ENCODE measurements at places on chromosomes 5 and 9. TPM values are rescaled to one million over a fixed set of nuclear protein-coding genes. Genes with fewer than 3 reads are reported as not detected.

WHRN gene
- 3.5 TPM for total RNA-seq

ZNF300 gene
- total RNA-seq = 3.2 TPM

SMARCA2 gene
- 73.2 TPM for total RNA-seq

GPR151 gene
- not detected for total RNA-seq

RFESD gene
- total RNA-seq = 2.4 TPM

TRIM36 gene
- 0.35 TPM for total RNA-seq

DNA sequence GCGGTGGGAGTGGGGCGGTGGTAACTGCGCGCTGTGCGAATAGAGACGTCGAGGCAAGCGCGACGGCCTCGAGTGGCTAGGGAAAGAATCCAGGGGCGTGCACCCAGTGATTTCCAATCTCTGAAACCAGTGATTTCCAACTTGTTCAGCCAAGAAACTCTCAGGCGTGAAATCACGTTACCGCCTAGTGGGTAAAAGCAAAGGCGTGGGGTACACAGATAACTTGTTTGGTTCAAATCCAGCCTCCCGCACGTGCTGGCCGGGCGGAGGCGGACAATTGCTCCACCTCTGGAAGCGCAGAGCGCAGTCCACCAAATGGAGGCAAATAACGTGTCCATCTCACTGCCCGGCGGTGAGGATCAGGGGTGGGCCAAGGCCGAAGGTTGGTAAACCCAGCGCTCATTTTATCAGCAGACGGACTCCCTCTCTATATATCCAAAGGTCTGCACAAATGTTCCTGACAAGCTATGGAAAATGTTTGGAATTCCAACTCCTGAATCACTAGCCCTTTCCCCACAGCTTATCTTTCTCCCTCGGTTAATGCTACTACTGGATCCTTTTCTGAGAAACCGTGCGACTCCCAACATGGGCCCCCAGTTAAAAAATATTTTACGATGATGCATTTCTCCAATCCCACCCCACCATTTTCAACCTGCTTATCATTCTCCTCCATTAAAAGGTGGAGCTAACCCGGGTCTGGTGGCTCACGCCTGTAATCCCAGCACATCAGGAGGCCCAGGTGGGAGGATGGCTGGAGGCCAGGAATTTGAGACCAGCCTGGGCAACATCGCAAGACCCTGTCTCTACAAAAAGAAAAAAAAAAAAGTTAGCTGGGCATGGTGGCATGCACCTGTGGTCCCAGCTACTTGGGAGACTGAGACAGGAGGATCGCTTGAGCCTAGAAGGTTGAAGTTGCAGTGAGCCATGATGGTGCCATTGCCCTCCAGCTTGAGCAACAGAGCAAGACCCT, 950 bp upstream of the FNBP1 start:
- peak; percentile 57 for DNase-seq

GRCh38 chr5:77937015-77937908, 161.1 kb upstream of the TBCA start:
- no peak for DNase-seq

DNA sequence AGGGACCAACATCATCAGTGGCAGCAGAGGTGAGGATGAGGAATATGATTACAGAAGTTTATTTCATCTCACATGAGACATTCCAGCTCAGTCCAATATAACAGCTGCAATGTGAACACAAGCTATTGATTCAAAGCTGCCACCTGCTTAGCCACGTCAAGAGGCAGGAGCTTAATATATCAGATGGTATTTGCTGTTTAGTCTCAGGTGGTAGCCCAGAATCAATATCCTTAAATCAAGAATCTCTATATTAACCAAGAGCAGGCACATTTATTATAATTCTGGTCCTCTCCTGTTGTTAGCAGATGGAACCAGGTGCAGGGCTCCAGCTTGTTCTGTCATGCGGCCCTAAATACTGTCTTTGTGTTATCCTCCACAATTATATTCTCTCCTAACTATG, 431.6 kb downstream of the ICE1 start:
- DNase-seq = no peak

DNA sequence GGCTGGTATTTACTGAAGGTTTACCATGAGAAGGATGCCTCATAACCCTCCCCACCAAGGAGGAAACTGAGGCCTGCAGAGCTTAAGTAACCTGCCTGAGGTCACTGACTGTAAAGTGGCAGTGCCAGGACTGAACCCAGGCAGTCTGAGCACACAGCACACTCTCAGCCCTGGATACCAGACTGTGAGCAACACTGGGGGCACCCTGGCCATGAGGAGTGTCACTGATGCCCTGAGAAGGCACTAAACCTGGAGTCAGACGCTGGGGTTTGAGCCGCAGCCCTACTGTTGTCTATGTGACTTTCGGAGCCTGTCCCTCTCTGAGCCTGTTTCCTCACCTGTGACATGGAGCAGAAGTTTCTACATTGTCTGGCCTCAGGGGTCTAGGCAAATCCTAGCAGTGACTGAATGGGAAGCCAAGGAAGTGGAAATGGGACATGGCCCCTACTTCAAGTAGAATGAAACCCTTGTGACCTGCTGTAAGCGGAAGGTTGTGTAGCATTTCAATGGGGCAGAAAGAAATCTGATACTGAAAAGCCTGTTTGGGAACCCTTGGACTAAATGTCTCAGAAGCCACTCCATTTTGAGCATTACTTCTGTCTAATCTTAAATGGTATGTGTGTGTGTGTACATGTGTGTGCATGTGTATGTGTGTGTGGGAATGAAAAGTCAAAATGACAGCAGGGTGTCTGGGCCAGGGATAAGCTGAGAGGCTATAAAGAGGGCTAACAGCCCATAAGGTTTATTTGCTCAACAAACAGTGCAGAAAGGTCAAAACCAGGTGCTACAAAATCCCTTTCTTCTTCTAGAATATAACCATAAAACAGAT, 36.0 kb downstream of the B4GALT1 start:
- no peak for DNase-seq

DNA sequence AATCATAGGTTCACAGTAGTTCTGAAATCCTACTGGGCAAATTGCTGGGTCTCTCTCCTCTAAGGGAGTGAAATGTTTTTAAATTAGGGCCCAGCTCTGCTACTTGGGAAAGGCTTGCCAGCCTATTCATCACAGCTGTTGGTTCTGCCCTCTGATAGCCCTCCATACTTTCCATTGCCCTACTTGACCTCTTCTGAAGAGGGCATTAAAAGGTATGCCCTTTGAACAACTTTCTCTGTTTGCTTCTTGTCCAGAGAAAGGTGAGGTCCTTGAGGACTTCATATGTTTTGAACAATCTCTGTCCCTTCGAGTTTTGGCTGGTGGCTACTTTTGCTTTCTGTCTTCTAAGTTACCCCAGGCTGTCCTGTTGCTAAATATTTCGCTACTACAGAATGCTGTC, 62.3 kb upstream of the JAK2 start:
- DNase-seq = no peak

- DNase-seq = peak; percentile 45
Observed at GRCh38 chr5:56950626-56951125, 1.2 kb downstream of the MIER3 start.

- no peak for DNase-seq
Observed at GRCh38 chr5:62299101-62299500, 6.9 kb upstream of the KIF2A start.

GRCh38 chr5:83368319-83368718, 103.2 kb upstream of the VCAN start:
- peak; percentile 19 for DNase-seq

- DNase-seq = no peak
Observed at GRCh38 chr5:42301349-42301748, 121.9 kb upstream of the GHR start.

GRCh38 chr9:105639936-105640335, 22.3 kb upstream of the TAL2 start:
- no peak for DNase-seq

DNA sequence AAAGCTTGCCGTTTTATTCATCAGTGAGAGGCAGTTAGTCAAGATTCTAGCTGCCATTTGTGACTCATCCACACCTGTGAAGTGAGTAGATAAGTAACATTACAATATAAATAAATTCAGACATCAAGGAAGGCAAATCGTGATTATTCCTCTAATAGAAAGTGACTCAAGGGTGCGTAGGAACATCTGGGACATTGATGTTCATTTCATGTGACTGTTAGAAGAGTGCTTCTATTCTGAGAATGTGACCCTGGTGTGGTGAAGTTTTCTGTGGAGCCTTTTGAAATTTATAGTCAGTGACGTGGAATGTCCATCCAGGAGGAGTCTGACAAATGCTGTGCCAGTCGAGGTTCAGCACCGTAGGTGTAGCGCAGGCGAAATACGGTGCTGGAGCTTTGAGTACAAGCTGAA, 48.4 kb upstream of the FAM240B start:
- no peak for DNase-seq

GRCh38 chr5:1883120-1883924, 597 bp upstream of the IRX4 start:
- no peak for DNase-seq

- no peak for DNase-seq
Observed at GRCh38 chr5:178991190-178992145, 3.7 kb downstream of the GRM6 start.

- peak; percentile 65 for DNase-seq
Observed at GRCh38 chr9:99000476-99001395, 57.0 kb downstream of the COL15A1 start.

DNA sequence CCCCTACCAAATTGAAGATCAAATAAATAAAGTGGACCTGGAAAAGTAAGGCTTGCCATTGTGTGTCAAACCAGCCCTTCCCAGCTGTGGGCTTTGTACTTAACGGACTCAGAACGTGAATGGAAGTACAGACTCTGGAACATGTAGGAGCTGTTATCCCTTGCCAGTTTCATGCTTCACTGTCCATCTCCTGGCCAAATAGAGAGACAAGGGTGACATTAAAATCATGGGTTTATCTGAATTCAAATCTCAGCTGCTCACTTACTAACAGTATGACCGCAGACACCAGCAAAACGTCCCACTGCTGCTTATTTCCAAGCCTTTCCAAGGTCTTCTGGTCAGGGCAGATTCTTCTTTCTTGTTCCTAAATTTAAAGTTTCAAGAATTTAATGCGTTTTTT, 52.2 kb downstream of the EXOSC2 start:
- DNase-seq = no peak

- no peak for DNase-seq
Observed at GRCh38 chr5:69415584-69415958, 655 bp downstream of the MARVELD2 start.

DNA sequence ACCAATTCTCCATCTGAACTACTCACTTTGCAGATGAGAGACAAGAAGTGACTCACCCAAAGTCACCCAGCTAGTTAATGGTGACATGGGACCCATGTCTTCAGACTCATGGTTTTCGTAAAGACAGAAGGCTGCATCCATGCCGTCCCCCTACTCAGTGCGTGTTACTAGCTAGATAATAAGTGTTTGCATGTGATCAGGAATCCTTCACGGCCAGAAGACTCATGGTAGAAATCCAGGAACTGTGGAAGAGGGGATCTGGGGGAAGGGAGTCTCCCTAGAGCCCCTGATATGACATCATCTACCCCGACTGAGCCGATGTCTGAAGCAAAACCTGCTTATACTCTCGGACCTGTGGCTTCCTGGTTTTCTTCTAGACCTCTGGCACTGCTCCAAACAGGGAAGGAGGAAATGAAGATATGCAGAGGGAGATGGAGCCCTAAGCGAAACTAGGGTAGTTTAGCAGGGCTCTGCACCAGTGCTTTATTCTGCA, 3.3 kb downstream of the RNF183 start:
- no peak for DNase-seq

GRCh38 chr5:179310439-179311090, 34.7 kb downstream of the ADAMTS2 start:
- DNase-seq = no peak

DNA sequence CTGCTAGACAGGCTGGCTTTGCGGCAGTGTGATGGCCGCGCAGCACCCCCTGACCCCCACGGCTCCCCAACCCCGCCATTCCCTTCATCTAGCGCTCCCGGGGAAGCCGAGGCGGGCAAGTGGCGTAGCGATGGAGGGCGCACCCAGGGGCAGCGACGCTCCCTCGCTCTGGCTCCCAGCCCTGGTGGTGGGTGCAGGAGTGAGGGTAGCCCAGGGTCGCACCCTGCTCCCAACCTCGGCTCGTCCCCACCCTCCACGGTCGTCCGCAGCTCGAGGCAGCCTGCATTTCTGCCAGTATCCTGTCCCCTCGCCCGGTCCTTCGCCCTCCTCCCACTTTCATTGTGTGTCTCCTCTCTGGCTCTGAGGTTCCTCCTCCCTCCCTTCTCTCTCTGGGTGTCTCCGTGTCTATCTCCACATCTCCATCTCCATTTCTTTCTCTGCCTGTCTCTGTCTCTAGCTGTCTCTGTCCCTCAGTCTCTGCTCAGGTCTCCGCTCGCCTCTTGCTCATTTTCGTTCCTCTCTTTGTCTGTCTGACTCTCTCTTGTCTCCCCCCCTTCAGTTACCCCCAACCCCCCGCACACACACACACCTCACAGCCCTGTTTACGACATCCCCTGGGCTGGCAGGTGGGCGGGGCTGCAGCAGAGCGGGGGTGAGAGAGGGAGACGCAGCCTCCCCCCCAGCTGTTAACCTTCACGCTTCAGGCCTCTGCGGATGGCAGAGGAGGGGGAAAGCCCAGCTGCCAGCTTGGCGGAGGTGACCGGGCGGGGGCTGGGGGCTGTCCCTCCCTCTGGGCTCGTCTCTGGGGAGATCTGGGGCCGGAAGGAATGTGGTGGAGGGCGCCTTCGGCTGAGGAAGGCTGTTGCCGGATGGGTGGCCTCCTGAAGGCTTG, 48.7 kb upstream of the PSD2 start:
- no peak for DNase-seq

GRCh38 chr9:118306801-118307200, 602.6 kb downstream of the TLR4 start:
- DNase-seq = no peak

DNA sequence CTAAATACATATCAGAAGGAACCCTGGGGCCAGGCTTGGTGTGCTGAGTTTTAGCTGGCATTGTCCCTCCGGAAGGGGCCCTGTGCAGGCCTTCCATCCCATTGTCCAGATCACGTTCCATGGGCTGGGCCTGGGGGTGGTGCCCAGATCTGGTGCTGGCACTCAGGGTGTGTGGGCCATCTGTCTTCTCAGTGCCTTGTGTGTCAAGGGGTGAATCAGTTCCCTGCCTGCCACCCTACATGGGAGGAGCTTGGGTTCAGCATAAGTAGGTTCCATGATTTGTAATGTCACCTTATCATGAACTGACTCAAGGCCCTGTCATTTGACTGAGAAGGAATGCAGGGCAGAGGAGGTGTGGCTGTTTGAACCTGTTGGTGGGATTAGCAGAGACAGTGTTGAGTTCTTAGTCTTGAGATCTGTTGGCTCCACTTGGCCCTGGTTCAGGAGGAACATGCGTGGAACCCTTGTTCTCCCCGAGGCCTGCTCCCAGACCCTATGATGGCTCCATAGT, 176.8 kb downstream of the MACROH2A1 start:
- DNase-seq = no peak

- no peak for DNase-seq
Observed at GRCh38 chr5:179679014-179679674, 1.7 kb downstream of the CBY3 start.

GRCh38 chr9:18805386-18805785, 227.6 kb downstream of the SAXO1 start:
- DNase-seq = no peak
